CD4-positive, alpha-beta T cell (primary cell): ENCODE measurements at places on chromosomes 13 and 19. TPM values are rescaled to one million over a fixed set of nuclear protein-coding genes. Genes with fewer than 3 reads are reported as not detected.

DNA sequence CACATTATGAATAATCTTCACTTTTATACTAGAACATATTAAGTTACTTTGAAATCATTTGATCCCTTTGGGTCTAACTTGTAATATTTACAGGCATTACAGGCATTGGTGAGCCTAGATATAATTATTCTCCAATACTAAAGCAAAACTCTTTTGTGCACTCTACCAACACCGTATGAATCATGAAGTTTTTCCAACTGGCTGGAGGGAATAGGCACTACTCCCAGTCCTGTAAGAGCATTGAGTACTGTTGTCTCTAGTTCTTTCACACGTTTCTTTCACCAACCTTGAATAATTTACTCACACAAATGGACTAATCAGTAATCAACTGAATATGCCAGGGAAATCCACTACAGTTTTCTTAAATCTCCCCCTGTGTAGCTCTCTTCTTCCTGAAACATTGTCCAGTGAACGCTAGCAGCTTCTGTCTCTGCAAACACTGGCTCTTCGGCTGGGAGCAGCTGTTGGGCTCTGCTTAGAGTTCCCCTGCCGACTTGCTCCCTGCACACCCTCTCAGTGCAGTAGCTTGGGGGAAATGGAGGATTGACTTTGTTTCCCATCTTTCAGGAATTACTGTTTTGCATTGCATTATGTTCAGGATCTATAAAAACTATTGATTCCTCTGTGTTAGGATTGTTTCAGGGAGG, 476.7 kb downstream of the RFC3 start:
- DNase-seq, result no peak

The SELENOV gene
- not detected for total RNA-seq

DNA sequence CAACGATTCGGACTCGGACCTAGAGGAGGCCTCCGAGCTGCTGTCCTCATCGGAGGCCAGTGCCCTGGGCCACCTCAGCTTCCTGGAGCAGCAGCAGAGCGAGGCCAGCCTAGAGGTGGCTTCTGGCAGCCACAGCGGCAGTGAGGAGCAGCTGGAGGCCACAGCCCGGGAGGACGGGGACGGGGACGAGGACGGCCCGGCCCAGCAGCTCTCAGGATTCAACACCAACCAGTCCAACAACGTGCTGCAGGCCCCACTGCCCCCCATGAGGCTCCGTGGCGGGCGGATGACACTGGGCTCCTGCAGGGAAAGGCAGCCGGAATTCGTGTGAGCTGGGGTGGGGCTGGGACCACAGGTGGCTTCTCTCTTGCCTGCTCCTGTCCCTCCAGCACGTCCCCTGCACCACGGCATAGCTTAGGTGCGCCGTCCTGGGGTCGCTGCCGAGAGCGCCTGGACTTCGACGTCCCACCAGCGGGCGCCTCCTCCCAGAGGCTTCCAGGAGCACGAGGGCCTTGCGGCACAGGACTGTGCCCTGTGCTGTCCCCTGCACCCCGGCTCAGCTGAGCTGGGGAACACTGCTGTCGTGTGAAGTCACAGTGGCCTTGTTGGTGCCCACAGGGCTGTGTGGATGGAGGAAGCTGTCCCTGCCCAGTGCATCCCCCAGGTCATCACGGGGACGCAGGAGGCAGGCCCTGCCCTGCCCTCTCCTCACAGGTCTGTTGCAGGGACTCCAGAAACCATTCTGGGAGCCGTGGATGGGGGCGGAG, 9.3 kb downstream of the POLR2E start:
- no peak for DNase-seq

DNA sequence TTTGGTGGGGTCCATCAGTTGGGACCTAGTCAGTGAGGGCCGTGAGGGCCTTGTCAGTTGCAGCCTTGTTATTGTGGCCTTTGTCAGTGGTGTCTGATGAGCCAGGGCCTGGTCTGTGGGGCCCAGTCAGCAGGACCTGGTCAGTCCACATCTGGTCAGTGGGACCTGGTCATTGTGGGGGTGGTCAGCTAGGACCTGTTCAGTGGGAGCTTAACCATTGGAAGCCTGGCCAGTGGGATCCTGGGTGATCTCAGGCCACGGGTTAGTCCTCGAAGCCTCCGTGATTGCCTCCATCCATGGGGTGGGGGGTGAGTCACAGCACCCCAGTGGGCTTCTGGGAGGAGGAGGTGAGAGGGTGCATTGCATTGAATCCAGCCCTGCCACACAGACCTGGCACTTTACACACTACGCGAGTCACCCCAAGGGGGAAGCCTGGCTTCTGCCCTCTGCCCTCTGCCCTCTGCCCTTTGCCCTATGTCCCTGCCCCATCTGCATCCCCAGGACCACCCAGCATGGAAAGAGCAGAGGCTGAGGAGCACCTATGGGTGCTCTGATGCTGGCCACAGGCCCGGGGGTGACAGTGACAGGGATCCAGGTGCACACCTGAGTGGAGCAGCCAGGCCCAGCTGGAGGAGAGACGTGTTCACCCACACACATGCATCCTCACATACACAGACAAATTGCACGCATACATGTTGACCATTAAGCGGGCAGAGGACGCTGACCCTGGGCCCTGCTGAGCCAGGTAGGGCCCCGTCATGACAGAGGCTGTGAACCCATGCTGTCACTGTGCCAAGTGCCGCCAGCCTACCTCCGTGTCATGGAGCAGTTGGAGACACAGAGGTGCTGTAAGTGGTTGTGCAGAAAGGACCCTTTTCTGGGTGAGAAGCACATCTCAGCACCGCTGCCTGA, 59.8 kb upstream of the TPM4 start:
- no peak for DNase-seq

DNA sequence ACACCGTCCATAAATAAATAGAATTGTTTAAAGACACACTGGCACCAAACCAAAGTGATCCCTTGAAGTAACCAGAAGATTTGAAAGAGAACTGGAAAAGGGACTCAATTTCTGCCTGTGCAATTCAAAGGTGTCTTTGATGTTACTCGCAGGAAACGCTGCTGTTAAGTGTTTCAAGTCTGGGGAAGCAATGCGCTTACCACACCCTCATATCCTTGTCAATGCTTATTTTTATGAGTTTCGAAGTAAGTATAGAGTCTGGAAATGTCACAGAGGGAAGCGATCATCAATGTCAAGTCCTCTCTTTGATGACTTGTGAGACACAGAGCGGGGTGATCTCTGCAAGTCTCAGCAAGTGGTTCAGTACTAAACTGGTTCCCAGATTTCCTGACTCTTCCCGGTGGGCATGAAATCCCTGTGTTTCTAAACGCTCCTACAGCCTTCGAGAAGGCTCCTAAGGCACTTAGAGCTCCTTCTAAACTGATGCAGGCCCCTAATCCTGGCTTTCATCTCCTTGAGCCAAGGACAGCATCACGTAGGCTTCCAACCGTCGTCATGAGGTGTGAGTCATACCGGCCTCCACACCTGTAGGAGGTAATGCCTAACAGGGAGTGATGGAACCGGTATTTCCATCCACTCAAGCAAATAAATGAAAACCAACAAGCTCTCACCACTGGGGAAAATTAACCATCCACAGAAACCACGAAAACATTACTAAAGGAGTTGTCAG, 22.8 kb downstream of the SYDE1 start:
- no peak for DNase-seq

The MATK gene
- total RNA-seq, result 9.4 TPM

- DNase-seq, result peak; percentile 51
Measured at GRCh38 chr19:29667901-29668341, 2.7 kb downstream of the PLEKHF1 start.

- no peak for DNase-seq
Measured at GRCh38 chr19:39014037-39014436, 18.3 kb downstream of the FBXO27 start.

DNA sequence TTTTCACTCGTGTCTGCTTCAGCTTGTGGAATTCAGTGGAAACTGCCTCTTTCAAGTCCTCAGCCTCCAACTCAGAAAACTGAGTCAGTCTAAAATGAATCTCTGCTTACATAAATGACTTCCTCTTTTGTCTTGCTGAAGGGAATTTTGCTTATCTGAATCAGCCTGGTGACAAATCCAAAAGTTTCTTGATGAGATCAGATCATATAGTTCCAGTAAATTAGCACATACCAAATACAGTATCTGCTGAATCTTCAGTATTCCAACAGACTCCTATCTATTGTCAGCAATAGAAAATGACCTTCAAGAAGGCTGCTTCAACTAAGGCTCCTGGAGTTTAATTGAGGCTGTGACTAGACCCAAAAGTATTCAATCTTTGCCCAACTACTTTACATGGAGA, 290.0 kb downstream of the MZT1 start:
- DNase-seq, result no peak

- DNase-seq, result no peak
Measured at GRCh38 chr19:10782795-10783194, 53.2 kb downstream of the TMED1 start.

GRCh38 chr13:24261566-24261965, 47.8 kb upstream of the C1QTNF9 start:
- DNase-seq, result peak; percentile 44
